Right renal pelvis (tissue), 4 donors: ENCODE measurements at places on chromosomes 7 and 10. TPM values are rescaled to one million over a fixed set of nuclear protein-coding genes. Genes with fewer than 3 reads are reported as not detected.

Gene CFAP69
- polyA plus RNA-seq, result 19.4 TPM

DNA sequence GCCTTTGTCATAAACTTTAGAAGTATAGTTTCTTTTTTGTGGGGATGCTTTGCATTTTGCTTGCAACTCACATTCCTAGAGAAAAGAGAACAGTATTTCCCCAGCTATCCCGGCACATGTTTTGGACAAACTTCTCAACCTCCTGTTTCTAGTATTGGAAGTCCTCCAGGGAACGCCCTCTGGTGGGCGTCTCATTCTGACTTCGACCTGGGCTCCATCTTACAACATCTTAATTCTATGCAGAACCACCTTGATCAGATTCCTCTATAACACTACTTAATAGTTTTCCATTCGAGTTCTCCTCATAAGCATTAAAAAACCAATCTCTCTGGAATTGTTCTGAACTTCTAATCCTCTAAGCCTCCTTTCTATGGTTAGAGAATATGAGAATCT, 139.5 kb upstream of the FZD8 start:
- no peak for DNase-seq

- no peak for DNase-seq
These were observed 26.2 kb upstream of the MGMT start for GRCh38 chr10:129440722-129441316.

GRCh38 chr10:77560471-77560870, 77.1 kb downstream of the KCNMA1 start:
- no peak for DNase-seq

DNA sequence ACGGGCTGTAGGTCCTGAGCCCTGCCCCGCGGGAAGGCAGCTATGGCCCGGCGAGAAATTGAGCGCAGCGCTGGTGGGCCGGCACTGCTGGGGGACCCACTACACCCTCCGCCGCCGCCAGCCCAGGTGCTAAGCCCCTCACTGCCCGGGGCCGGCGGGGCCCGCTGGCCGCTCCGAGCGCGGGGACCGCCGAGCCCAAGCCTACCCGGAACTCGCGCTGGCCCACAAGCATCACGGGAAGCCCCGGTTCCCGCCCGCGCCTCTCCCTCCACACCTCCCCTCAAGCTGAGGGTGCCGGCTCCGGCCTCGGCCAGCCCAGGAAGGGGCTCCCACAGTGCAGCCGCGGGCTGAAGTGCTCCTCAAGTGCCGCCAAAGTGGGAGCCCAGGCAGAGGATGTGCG, 5.5 kb upstream of the CACUL1 start:
- no peak for DNase-seq

- DNase-seq, result no peak
These were observed 98.5 kb downstream of the EGFR start for GRCh38 chr7:55117286-55117685.
